ENCODE measurements at places on chromosomes 16 and 17. TPM values are rescaled to one million over a fixed set of nuclear protein-coding genes. Genes with fewer than 3 reads are reported as not detected.

AHSP gene
- total RNA-seq: not detected

CCL7 gene
- total RNA-seq: not detected

VTN gene
- total RNA-seq: 0.22 TPM

GPR139 gene
- not detected for total RNA-seq

BIRC5 gene
- total RNA-seq: 102 TPM

HAS3 gene
- total RNA-seq: 0.74 TPM

CMC2 gene
- total RNA-seq: 131 TPM

PMFBP1 gene
- 1.5 TPM for total RNA-seq

CAMTA2 gene
- total RNA-seq: 108 TPM

ITGA2B gene
- total RNA-seq: 0.62 TPM

CD300LB gene
- not detected for total RNA-seq

CMTM1 gene
- 5.9 TPM for total RNA-seq

XPO6 gene
- total RNA-seq: 234 TPM

OR3A3 gene
- not detected for total RNA-seq

SGCA gene
- total RNA-seq: 0.38 TPM

SRCIN1 gene
- total RNA-seq: 0.37 TPM

HIGD1B gene
- not detected for total RNA-seq

RHBDF1 gene
- 0.41 TPM for total RNA-seq

UTS2R gene
- not detected for total RNA-seq

PITPNC1 gene
- 50.1 TPM for total RNA-seq

CDYL2 gene
- 7.4 TPM for total RNA-seq

MYH13 gene
- not detected for total RNA-seq

TBX6 gene
- 1.1 TPM for total RNA-seq

NPIPA8 gene
- 8.6 TPM for total RNA-seq

KCNG4 gene
- total RNA-seq: not detected

C16orf95 gene
- 9.9 TPM for total RNA-seq

SLC16A13 gene
- 6.2 TPM for total RNA-seq

ITGA3 gene
- total RNA-seq: 3.7 TPM

TBC1D3K gene
- not detected for total RNA-seq

ABCA3 gene
- 3.5 TPM for total RNA-seq

All from activated naive CD8-positive, alpha-beta T cell treated with anti-CD3 and anti-CD28 coated beads for 36 hours (primary cell).